ENCODE measurements at places on chromosomes 5 and 9.

GRCh38 chr9:110115341-110115820, 92.6 kb downstream of the C9orf152 start:
- peak; percentile 23 for DNase-seq

DNA sequence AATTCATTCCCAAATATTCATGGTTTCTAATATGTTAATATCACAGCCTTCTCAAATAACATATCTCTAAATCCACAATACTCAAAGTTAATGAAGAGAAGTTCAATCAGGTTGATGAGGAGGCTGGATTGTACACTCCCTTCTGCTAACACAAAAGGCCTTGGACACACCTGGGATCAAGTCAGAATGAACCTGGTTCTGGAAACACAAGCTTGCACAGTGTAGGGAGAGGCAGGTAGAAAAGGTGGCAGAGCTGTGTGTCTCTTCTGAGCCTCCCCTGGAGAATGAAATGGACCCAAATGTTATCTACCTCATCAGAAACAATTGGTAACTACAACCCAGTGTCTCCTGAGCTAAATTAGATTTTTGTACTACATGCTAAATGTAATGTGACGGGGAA, 40.7 kb upstream of the FBP1 start:
- DNase-seq, result no peak

GRCh38 chr9:101691657-101692056, 46.8 kb downstream of the GRIN3A start:
- no peak for DNase-seq

DNA sequence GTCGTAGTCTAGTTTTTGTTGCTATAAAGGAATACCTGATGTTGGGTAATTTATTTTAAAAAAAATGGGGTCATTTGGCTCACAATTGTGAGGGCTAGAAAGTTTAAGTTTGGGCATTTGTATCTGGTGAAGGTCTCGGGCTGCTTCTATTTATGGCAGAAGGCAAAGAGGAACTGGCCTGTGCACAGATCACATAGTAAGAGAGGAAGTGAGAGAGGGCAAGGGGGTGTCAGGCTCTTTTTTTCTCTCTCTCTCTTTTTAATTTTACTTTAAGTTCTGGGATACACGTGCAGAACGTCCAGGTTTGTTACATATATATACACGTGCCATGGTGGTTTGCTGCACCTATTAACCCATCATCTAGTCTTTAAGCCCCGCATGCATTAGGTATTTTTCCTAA, 453.3 kb downstream of the DIRAS2 start:
- DNase-seq, result no peak

DNA sequence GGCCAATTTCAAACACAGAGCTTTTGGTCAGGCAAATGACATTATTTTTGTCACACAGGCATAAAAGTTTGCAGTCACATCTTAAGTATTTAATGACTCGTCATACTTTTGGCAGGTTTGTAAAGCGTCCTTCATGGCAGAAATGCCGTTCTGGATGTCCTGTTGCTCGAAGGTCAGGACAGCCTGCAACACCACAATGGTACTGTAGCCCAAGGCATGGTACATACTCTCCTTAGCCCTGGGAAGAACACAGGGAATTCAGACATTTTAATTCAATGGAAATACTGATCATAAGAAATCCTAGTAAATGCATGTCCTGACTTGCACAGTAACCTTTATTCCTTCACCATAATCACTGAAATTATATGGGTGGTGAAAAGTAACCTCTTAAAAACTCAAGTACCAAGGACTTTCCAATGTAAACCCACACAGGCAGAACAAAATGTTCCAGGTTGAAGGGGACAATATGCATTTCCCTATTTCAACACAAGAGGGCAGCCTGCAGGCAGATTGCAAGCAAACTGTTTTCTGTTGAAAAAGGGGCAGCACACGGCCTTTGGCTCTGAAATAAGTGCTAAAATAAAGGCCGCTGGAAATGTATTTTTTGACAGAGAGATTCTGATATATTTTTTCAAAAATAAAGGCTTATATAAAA, 95.7 kb downstream of the TTC39B start:
- DNase-seq, result peak; percentile 63

DNA sequence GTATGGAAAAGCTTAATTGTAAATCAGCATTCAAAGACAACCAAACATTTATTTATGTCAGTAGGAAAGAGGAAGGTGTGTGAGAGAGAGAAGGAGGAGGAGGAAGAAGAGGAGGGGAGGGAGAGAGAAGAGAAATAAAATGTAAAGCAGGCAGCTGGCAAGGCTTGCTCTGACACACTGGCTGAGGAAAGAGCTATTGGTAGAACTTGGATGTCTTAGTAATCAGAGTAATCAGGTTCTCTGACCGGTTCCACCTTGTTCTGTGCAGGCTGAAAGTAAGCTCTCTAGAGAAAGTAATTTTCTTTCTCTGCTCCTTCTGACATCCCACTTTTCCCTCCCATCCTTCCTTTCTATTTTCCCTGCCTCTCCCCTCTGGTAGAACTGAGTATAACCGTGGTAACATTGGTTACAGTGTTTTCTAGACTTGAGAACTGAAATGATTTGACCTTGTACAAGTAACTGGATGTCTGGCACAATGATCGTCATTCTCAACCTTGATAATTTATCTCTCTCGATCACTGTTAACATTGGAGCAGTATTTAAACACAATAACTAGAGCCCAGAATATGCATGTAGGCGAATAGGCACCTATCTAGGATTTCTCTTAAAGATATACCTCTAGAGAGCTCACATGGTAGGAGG, 33.3 kb downstream of the TLE4 start:
- DNase-seq, result no peak

GRCh38 chr5:8019719-8020218, 150.8 kb downstream of the MTRR start:
- DNase-seq, result no peak

- DNase-seq, result no peak
Observed at GRCh38 chr9:85302938-85303756, 438.6 kb downstream of the AGTPBP1 start.

GRCh38 chr9:99980598-99980997, 74.1 kb downstream of the STX17 start:
- DNase-seq, result no peak

DNA sequence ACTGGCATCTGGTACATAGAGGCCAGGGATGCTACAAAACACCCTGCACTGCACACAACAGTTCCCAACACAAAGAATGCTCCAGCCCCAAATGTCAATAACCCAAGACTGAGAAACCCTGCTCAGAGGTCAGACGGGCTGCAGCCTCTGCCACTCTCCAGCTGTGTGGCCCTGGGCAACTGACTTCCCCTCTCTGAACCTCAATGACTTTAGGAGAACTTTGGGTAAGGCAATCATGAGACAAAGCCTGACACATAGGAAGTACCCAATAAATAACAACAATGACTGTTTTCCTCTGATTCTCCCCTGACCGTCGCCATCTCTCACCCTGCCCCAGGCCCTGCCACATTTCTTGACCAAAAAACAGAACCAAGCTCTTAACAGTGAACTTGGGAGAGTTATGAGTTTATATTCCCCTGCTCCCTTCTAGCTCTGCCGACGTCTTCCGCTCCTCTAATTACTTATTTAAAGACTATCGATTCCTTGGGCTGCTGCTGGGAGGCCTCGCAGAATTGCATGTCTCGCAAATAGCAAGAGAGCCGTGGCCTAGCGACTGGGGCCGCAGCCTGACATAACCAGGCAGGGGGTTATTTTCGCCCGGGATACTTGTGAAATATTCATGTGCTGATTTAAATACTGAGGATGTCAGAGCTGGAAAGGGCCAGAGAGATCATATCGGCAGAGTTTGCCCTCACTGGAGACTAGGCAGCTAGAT, 24.5 kb upstream of the CRB2 start:
- DNase-seq, result no peak

DNA sequence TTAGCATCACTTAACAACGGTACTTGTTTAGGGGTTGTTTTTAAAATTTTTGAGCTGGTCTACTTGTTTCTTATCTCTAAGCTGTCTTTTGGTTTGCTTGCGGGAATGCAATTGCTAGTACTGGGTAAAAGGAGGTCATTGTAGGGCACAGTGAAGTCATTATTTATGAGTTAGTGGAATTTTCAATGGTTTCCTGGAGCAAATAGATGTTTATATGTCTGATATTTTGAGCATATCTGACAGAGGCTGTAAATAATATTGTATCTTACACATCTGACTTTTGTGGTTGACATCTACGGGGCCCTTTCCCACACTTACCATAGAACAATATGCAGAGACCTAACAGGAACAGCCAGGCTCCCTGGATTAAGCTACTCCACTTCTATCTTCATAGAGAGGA, 90.4 kb upstream of the IL6ST start:
- DNase-seq, result no peak

DNA sequence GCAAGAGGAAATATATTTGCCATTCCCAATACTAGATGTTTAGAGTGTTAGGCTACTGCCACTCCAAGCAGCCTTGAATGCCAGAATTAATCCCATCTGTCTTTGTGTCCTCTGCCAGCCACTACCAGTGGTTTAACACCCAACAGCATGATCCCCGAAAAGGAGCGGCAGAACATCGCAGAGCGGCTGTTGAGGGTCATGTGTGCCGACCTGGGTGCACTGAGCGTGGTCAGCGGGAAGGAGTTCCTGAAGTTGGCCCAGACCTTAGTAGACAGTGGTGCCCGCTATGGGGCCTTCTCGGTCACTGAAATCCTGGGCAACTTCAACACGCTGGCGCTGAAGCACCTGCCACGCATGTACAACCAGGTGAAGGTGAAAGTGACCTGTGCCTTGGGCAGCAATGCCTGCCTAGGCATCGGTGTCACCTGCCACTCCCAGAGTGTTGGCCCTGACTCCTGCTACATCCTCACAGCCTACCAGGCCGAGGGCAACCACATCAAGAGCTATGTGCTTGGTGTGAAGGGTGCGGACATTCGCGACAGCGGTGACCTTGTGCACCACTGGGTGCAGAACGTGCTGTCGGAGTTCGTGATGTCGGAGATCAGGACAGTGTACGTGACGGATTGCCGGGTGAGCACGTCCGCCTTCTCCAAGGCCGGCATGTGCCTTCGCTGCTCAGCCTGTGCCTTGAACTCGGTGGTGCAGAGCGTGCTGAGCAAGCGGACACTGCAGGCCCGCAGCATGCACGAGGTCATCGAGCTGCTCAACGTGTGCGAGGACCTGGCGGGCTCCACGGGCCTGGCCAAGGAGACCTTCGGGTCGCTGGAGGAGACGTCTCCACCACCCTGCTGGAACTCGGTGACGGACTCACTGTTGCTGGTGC, 29.3 kb downstream of the AMBP start:
- DNase-seq, result no peak

GRCh38 chr5:33268374-33268773, 172.4 kb upstream of the TARS1 start:
- no peak for DNase-seq

Measured in cerebellum (tissue), 4 donors.